ENCODE measurements at places on chromosomes 13 and 19.

- DNase-seq = no peak
Measured at GRCh38 chr19:19185853-19186740, 5.9 kb downstream of the BORCS8 start.

DNA sequence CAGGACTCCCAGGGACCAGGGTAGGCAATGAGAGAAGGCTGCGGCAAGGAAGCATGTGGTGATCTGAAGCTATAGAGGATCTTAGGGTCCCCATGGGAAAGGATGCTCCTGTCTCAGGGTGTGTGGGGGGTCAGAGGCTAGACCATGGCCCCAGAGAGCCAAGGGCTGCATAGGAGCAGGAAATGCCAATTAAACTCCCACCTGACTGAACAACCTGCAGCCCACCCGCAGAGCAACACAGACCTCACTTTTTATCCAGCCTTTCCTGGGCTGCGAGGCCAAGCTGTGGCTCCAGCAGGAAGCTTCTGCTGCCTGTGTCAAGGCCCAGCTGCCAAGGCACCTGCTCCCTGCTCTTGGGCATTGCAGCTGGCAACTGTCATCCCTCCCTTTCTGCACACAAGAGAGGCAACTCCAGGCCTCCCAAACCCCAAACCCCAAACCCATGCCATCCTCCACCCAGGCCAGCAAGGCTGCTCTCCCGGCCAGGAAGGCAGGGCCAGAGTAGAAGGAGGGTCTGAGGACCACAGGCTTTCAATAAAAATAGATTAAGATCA lies 290.1 kb downstream of the FOXO1 start:
- DNase-seq = no peak

- no peak for DNase-seq
Measured at GRCh38 chr13:28497143-28497876, 2.4 kb upstream of the FLT1 start.

DNA sequence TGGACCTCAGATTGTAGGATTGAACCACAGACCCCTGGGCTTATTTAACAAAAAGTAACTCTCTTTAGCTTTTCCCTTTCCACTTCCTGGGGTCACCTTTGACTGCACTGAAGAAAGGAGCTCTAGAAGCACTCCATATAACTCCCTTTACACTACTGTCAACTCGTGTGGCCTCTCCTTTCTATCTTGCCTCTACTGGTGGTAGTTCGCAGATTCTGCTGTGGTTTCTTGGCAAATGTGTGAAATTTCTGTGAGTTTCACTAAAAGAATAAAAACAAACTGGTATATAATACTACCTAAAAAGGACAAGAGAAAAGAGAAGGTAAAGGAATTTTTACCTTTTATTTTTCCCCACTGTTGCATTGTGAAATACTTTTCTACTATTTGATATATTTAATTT lies 1298.1 kb downstream of the PCDH9 start:
- DNase-seq = no peak

GRCh38 chr19:41889896-41890295 lies 6.9 kb downstream of the ARHGEF1 start:
- no peak for DNase-seq

DNA sequence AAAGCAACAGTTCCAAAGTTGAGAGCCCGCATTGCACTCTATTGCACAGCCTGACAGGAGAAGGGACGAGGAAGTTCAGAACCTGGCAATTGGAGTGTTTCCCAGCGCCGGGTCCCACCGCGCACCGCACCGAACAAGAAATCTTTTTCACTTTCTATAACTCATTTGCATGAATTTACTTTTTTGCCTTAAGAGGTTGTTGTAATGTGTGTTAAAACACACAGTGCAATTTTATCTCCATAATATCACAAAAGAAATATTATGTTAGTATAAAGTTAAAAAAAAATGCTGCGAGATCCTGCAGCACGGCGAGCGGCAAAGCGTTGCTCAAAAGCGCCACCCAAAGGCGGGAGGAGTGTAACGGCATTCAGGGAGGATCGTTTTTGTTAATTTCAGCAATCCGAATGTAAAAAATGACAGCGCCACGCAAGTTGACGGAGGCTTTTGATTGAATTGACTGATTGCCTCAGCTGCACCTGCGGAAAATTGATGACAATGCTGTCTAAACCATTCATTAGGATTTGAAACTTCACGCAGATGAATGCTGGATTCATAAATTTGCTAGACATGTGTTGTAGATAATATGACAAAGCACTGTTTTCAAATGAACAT lies 303.6 kb upstream of the ZNF507 start:
- DNase-seq = no peak

DNA sequence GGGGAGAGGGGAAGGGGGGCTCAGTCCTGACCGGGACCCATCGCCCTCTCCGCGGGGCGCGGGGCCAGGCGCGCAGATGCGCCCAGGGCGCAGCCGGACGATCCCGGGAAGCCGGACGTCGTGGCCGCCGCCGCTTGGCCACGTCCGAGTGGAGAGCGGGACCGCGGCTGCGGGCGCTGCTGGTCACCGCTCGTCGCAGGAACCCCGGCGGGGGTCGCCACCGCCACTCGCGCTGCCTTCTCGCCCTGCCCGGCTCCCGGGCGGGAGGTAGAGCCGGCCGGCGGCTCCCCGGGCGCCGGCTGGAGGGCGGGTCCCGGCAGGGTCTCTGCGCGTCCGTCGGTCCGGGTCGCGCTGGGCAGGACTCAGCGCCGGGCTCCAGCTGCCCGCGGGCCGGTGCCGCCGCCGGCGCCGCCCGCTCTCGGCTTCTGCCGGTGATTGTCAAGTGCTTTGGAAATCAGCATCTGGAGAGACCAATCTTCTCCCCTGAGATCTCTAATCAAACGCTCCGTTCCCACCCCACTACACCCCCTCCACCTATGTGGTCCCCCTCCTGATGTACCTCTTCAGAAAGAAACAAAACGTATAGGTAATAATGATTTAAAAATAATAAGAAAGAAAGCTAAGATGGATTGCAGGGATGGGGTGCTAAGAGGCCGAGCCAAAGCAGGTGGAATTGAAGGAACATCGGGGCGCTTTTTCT lies 464.4 kb downstream of the ITGBL1 start:
- no peak for DNase-seq

GRCh38 chr13:73891805-73892204 lies 242.4 kb downstream of the KLF12 start:
- DNase-seq = no peak

DNA sequence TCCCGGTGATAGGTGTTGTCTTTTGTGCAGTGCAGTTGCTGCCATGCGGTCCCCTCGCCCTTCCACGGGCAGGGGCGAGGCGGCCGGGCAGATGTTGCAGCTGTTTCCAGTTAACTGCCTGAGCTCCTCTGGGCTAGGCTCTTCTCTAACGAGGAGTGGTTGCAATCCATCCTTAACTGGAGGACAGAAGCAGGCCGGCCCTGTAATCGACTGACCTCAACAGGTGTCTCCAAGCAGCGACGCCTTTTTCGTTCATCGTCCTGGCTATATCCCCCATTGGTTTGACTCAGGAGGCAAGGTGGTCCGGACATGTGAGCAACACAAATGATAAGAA lies 1.9 kb upstream of the TSC22D1 start:
- no peak for DNase-seq

- no peak for DNase-seq
Measured at GRCh38 chr13:32175307-32175706, 139.9 kb downstream of the ZAR1L start.

DNA sequence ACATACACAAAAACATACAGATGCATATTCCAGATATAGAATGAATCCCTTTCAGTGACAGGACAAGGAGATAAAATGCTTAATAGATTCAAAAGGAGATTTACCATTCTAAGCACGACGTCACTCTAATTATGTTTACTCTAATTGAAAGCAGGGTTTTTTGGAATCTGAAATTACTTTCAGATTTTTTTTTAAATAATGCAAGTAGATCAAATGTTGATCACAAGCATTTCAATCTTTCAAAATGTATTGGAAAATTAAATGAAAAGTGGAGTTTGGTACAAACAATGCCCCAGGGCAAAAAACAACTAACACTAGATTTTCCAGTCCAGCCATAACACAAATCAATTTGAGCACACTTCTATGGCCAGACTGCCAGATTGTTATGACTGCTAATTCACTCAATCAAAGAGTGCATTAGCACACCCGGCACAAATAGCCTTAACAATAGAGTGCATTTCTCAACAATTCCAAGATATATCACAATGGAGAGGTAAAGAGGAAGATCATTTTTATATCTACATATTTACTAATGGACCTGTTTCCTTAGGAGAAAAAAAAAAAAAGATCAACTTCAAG lies 4.3 kb upstream of the DACH1 start:
- no peak for DNase-seq

GRCh38 chr19:35059006-35059798 lies 17.7 kb downstream of the HPN start:
- DNase-seq = no peak

- no peak for DNase-seq
Measured at GRCh38 chr19:5564930-5565329, 2.8 kb downstream of the TINCR start.

DNA sequence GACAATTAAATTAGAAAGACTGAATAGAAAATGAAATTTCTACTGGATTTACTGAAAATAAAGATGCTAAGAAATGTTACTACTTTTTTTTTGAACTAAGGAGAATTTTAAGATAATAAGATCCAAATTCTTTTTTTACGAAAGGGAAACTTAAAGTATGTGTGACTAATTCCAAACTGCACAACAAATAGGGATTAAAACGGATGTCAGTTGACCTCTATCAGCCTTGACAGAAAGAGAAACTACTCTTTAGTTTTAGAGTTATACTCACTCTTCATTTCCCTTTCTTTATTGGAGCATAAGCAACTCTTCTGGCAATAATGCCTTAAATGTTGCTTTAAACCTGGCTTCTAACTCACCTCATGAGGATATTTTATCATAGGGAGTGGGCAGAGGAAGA lies 273.8 kb downstream of the SLITRK6 start:
- no peak for DNase-seq

DNA sequence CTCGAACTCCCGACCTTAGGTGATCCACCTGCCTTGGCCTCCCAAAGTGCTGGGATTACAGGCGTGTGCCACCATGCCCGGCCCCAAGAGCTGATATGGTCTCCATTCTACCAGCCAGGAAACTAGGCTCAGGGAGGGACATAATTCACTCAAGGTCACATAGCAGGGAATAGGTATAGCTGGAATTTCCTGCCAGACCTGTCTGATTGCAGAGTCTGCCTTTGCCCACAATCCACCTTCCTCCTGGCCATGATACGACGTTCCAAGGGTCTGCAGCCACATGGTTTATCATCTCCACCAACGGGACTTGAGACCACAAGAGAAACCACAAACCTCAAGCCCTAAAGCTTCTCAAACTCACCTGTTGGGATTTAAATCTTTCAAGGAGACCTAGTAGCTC lies 32.0 kb downstream of the ZNRF4 start:
- DNase-seq = no peak

DNA sequence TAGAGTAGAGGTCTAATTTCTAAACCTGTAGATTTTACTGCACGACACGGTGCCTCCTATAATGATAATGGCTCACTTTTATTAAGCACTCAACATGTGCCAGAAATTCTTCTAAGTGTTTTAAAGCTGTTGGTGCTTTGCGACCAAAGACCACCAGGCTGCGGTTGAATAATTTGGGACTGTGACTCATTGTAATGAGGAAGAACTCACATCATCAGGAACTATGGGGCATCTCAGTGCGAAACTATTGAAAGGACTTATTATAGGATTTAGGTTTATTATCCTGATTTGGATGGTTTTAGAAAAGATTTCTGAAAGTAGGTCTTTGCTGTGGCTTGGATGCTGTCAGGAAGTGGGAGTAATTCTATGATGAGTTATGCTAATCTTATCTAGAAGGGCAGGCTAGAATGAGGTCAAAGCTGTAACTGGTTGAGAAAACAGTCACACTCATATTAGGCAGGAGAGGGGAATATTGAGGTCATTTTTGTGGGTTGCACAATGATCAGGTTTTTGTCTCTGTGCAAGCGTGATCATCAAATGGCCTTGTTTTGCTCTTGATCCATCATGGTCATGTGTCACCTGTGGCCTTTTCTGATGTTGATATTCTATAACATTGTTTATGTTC lies 266.8 kb downstream of the PCDH20 start:
- no peak for DNase-seq

DNA sequence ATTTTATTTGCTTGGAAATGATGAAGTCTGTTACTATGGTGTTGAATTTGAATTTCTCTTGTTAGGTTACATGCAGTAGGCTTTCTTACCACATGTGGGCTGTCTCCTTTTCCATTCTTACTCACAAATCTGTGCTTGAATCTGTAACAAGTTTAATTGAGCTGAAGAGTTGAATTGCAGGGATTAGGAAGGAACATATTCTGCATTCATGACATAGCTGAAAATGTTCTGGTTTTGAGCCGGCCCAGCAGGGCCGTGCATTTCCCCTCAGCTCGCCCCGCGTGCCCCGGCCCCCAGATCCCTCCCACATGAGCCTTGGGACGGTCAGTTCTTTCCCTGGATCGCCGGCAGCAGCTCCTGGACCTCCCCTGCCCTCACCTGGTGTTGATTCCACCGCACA lies 28.1 kb downstream of the TFDP1 start:
- no peak for DNase-seq

DNA sequence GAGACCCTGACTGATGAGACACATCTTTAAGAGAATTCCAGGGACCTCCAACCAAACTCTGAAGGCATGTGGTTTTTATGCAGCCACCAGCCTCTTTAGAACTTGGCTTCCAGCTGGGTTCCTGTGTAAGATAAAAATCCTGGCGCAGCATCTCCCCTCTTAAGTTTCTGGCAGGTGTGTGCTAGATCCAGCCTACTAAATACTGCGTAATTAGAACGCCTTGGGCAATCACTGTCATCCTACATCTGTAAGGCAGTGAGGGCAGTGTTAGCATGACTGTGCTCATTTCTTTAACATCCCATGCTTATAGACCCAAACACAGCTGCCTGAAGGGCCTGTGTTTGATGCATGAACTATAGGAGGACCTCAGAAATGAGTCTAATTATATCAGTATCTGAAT lies 173.5 kb upstream of the OBI1 start:
- DNase-seq = no peak

GRCh38 chr13:78176880-78177279 lies 258.2 kb upstream of the EDNRB start:
- no peak for DNase-seq

DNA sequence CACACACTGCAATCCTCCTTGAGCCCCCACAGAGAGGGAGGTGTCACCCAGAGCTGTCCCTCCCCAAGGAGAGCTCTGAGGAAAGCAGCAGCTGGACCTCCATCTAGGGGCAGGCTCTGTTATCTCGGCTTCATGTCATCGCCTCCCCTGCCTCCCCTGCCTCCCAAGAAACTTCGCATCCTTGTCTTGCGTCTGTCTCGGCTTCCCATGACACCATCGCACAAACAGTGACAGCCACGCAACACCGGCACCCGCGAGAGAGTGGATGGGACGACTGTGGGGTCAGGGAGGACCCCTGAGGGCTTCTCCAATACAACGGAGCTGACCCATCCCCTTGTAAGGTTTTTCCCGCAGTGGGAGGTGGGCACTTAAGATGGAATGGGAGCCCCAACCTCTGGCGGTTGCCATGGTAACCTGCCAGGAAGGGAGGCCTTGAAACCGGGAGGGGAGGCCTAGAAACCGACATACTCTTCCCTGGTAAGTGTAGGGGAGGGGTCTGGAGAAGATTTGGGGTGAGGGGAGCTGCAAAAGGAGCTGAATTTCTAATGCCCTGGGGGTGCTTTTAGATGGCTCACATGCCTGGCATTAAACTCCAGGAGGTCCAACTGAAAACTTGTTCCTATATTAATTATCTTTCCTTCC lies 16.3 kb downstream of the TLE2 start:
- no peak for DNase-seq

All from naive B cell (primary cell).